ENCODE measurements at places on chromosomes 6 and 20.

- no peak for DNase-seq
Observed at GRCh38 chr6:17054647-17055046, 47.2 kb upstream of the STMND1 start.

DNA sequence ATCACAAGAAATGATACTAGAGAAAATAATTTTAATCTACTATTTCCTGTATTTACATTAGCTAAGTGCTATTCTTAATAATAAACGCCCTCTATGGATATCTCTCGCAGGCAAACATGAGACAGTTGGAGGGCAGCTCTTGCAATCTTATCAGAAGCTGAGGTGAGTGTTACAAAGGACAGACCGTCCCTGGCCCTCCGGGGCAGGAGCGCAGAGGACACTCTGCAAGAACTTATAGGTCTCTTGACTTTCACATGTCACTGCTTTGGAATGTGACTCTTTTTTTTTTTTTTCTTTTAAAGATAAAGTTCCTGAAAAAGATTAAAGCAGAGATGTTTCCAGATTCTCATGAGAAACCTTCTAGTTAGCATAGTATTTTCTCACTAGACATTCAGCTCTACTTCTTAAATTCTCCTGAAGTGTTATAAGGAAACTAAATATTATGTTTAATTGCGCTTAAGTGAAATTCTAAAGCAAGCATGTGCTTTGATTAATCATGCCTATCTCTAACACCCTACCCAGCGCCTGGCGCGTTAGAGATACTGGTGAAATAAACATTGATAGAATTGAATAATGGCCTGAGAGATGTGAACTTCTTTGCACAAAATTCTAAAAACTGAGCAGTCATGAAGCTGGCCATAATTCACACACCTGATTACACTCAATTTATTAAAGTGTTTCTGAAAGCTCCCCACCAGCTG lies 57.4 kb downstream of the SYTL3 start:
- DNase-seq, result no peak

DNA sequence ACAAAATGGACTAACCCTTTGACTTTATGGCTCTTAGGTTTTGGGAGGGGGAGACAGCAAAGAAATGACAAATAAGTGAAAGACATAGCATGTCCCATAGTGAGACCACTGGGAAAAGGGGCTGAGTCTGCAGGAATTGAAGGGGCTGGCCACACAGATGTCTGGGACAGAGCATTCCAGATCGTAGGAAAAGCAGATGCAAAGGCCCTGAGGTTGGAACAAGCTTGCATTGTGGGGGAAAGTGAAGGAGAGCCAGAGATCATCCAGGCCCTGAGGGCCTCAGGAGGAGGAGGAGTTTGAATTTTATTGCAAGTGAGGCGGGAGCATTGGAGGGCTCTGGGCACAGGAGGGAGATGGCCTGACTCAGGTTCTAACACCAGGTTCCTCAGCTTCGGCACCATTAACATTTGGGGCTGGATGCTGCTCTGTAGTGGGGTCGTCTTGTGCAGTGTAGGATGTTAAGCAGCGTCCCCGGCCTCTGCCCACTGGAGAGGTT lies 97.5 kb downstream of the CEBPB start:
- DNase-seq, result no peak

- no peak for DNase-seq
Observed at GRCh38 chr6:35469751-35470662, 1.8 kb downstream of the RPL10A start.

DNA sequence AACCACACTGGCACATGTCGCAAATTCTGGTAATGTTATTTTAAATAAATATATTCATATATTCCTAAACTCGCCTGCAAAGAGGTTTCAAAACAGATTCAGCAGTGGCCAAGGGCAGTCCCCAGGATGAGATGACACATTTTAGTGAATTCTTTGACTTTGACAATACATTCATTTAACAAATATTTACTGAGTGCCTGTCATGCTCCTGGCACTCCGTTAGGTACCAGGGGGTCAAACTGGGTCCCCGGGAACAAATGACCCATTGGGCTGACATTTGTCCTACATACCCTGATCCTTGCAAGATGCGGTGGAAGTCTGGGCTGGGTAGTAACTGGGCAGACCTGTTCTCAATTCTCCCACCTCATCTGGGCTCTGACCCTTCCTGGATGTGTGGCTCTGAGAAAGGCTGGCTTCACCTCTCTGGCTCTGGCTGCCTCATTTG lies 74.9 kb downstream of the FYN start:
- DNase-seq, result no peak

- DNase-seq, result no peak
Observed at GRCh38 chr6:71333697-71334096, 45.1 kb downstream of the OGFRL1 start.

- DNase-seq, result no peak
Observed at GRCh38 chr20:21191839-21192238, 66.0 kb downstream of the KIZ start.

GRCh38 chr6:6942091-6942490 lies 165.7 kb upstream of the RREB1 start:
- no peak for DNase-seq

GRCh38 chr6:13439644-13440043 lies 47.8 kb downstream of the GFOD1 start:
- no peak for DNase-seq

DNA sequence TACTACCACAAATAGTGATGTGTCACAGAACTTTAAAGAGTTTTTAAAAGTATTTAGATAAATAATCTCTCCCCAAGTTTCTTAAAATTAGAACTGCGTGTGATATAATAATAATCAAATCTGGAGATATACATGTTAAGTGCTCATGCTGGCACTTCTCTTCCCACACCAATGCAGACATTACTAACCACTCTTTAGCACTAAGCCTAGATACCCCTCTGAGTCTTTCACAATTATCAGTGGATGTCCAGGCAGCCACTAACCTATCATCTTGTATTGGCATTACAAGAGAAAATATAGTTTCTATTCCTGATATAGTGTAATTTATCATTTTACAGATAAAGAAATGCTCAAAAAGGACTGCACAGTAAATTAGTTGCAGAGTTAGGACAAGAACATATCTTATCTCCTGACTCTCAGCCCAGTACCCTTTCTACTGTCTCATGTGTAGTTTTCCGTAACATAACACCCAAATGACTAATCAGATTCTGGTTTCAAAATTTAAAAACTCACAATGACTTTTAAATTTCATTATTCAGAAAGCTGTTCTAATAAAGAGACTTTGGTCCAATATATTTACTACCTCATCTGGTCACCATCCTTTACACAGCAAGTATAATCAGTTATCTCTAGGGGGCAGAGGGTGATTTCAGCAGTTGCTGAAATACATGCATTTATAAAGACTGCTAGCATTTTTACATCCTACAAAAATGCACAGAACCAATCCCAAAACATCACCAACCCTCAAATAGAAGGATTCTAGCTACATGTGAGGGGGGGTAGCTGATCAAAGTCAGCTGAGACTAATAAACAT lies 215.5 kb upstream of the MCHR2 start:
- no peak for DNase-seq

GRCh38 chr6:160661216-160661615 lies 2.9 kb downstream of the LPA start:
- no peak for DNase-seq

- no peak for DNase-seq
Observed at GRCh38 chr20:38193586-38194105, 28.6 kb upstream of the TGM2 start.

DNA sequence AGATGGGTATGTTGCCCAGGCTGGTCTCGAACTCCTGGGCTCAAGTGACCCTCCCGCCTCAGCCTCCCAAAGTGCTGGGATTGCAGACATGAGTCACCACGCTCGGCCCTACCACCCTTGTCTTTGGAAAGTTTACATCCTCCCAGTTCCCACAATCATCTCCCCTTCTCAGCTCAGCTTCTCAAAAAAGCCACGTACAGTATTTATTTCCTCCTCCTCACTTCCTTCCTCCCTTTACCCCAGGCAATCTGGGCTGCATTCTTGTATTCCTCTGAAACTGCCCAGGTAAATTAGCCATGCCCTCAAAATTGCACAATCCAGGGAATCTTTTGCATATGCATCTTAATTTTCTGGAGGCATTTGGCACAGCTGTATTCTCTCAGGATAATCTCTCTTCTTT lies 7.4 kb upstream of the SLC23A2 start:
- no peak for DNase-seq

DNA sequence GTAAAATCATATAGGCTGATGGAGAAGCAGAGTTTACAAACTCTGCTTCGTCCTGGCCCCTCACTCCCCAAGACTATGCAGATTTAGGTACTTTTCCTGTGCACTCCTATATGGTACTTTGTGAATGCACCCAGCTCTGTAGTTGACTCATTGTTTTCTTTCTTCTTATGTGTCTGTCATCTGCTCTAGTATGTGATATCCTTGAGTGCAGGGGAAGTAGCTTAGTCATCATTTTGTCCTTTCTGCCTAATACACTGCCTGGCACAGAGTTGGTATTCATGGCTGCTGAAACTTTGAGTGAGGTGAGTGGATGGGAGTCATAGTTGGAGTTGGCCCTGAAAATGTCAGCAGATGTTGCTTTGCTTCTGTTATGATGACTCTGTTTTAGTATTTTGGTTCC lies 222.6 kb downstream of the RNF144B start:
- no peak for DNase-seq

DNA sequence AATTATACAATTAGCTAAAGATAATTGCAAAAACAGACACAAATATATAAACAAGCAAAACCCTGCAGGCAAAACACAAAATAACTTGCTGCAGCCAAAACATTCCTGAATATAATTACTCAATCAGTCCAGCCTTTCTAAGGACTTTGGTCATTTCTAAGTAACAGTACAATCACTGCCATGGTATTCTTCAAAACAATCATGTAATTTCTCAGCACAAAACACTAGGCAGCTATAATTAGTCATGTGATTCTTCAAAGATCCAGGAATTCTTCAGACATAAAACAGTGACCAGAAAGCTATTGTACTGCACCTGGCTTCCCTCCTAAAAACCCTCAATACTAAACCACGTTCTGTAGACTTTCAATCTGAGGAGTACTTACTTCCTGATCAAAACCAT lies 881.1 kb downstream of the EPHA7 start:
- DNase-seq, result no peak

GRCh38 chr6:89398762-89399525 lies 13.1 kb downstream of the RRAGD start:
- DNase-seq, result no peak

- no peak for DNase-seq
Observed at GRCh38 chr20:16111172-16111832, 461.9 kb downstream of the KIF16B start.

GRCh38 chr6:116314878-116315277 lies 35.1 kb upstream of the TSPYL1 start:
- no peak for DNase-seq

Measured in esophagus squamous epithelium (tissue), 5 donors.